GM12865 (cell line): ENCODE measurements at places on chromosomes 6 and 20.

DNA sequence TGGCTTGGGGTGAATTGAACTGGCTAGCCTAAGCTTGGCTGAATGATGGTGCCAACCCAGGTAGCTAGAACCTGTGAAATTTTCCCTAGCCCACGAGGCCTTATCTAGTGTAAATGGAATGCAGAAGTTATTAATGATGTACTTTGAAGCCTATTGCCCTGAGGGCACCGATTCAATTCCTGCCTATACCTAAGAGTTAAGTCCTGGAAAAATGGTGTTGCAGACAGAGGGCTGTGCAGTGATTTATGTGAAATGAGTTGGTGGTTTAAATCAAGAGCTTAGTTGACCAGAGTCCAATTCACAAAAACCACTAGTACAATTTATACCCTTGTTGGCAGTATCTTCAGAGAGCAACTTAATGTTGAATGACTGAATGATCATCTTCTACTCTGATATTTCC is 373.8 kb upstream of the JAG1 start:
- no peak for DNase-seq

GRCh38 chr6:46170357-46171289 is at the start of gene ENPP5:
ENPP5 (minus strand) TSS chr6:46170980; CDS start chr6:46168262, 2,718 bp downstream.
- DNase-seq: peak; percentile 38

- peak; percentile 81 for DNase-seq
Observed at GRCh38 chr6:7978736-7979135, 68.1 kb upstream of the TXNDC5 start.

GRCh38 chr20:62624719-62625453 is 17.4 kb upstream of the SLCO4A1 start:
- no peak for DNase-seq

GRCh38 chr6:40957616-40958492 is 81.2 kb downstream of the UNC5CL start:
- no peak for DNase-seq

DNA sequence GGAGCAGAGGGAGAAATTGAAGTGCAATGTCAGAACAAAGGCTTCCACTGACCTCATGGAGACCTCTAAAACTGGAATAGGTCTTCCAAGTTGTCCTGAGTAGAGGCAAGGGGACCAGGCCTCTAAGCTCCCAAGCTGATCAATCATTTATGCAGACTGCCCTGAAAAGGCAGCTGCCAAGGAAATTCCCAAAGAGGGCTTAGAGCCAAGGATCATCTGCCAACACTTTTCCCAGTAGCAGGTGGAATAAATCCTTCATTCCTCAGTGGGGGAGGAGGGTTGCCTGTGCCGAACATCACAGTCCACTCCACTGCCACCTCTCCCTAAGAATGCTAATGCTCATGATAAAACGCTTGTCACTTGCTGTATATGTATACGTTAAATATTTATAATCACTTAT is 29.3 kb upstream of the RALY start:
- no peak for DNase-seq

GRCh38 chr6:53651205-53651763 is 14.3 kb downstream of the KLHL31 start:
- peak; percentile 75 for DNase-seq

- no peak for DNase-seq
Observed at GRCh38 chr6:48826152-48826515, 636.9 kb downstream of the MMUT start.

GRCh38 chr6:108618623-108619152 is 58.0 kb downstream of the FOXO3 start:
- peak; percentile 53 for DNase-seq

- DNase-seq: no peak
Observed at GRCh38 chr20:56988446-56988845, 278.0 kb downstream of the BMP7 start.

DNA sequence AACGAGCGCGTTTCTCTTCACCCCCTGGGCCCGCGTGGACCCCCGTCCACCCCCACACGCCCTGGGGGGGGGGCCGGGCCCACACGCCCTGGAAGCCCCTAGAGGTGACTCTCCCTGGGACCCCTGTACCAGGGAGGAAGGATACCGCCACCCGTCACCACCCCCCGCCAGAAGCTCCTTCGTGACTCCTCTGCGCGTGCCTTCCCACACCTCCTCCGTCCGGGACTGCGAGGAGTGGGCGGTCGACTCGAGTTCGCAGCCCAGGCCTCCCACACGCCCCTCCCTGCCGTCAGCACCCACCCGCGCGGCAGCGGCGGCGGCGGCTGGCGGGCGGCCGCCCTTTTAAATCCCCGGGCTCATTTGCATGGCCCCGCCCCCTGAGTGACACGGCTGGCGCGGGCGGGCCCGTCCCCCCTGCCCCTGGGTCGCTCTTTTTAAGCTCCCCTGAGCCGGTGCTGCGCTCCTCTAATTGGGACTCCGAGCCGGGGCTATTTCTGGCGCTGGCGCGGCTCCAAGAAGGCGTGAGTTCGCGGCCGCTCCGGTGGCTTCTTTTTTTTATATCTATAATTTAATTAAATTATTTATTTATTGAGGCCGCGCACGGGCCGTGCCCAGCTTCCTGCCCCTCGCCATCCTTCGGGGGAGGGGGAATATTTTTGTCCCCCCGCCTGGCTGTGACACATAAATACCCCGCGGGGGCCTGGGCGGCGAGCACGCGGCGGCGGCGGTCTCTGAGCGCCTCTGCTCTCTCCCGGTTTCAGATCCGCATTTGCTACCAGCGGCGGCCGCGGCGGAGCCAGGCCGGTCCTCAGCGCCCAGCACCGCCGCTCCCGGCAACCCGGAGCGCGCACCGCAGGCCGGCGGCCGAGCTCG is at the start of gene HMGA1:
Gene HMGA1, plus strand, starts transcription at position 431 of the 873 bp plus-strand sequence. CDS start 3,908 bp downstream, outside the sequence.
- peak; percentile 98 for DNase-seq

GRCh38 chr6:125906158-125906998 is 50.2 kb upstream of the HINT3 start:
- peak; percentile 56 for DNase-seq

DNA sequence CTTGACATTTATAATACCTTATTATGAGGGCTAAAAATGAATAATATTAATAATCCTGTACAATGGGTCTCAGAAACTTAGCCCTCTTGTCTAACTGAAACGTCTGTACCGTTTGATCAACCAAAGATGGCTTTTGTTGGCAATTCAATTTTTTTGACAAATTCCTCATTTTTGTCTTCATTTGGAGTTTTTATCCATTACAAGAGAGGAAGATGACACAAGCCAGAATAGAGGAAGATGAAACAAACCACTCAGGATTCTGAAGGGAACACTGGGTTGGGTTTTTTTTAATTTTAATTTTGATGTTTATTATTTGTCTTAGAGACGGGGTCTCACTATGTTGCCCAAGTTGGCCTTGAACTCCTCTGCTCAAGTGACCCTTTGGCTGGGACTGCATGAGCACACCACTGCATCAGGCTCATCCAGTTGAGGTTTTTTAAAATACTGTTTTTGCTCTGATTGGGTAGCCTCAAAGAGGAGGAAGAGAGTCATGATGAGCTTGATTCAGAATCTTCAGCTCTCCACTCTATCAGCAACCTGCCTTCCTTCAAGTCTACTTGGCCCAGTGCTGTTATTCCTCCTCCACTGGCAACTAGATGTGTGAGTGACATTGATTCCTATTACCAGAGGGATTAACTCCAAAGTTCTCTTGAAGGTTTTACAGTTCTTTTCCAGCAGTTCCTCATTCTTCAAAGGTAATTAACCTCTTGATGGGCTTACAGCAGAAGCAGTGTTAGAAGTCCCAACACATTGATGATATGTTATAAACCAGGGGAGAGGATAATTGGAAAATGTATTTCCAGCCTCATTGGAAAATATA is 71.3 kb downstream of the ATXN1 start:
- no peak for DNase-seq

- DNase-seq: peak; percentile 51
Observed at GRCh38 chr6:161273274-161273751, 548 bp downstream of the AGPAT4 start.

- DNase-seq: peak; percentile 42
Observed at GRCh38 chr20:58818586-58819285, 32.0 kb downstream of the GNAS-AS1 start.

GRCh38 chr20:49312661-49313060 is 34.8 kb upstream of the ZNFX1 start:
- DNase-seq: no peak

- DNase-seq: peak; percentile 48
Observed at GRCh38 chr20:1075616-1076015, 42.8 kb upstream of the PSMF1 start.

- peak; percentile 40 for DNase-seq
Observed at GRCh38 chr6:116866281-116866871, 10.7 kb upstream of the RFX6 start.

GRCh38 chr20:34175879-34176278 is 63.8 kb upstream of the EIF2S2 start:
- no peak for DNase-seq

- no peak for DNase-seq
Observed at GRCh38 chr6:35626401-35626800, 62.3 kb downstream of the FKBP5 start.

GRCh38 chr6:169474362-169474761 is 220.7 kb upstream of the THBS2 start:
- DNase-seq: no peak

- DNase-seq: no peak
Observed at GRCh38 chr20:51389543-51390264, 152.8 kb downstream of the NFATC2 start.

DNA sequence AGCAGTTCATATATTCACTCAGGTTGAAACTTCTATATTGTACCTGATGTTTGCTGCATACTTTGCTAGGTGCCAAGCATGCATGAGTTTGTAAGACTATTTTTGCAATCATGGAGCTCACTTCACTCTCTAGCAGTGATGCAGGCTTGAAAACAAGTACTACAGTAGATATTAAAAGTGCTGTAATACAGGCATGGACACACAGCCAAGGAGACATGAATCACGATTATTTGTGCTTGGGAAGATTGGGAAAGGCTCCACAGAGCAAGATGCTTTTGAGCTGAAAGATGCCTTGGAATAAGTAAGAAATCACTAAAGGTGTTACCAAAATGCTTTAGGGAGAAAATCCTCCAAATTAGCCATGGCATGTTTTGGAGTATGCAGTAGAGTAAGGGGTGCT is 427.4 kb downstream of the UTRN start:
- DNase-seq: no peak

GRCh38 chr6:85168146-85168545 is 281.7 kb upstream of the NT5E start:
- DNase-seq: no peak

DNA sequence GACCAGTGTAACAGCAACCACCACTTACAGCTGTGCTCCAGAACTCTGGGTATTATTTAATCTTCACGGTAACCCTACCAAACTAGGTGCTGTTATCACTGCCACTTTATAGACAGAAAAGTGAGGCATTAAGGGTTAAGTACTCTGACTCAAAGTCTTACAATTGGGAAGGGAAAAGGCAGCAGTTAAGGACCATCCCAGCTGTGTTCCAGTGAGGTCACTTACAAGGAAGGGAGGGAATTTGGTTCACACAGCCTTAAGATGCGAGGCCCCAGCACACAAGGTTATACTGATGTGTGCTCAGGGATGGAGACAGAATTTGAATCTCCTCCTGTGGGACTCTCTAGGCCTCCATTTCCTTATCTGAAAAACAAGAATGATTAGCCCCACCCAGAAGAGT is 46.7 kb downstream of the TRERF1 start:
- DNase-seq: no peak
